ENCODE measurements at places on chromosomes 3 and 15. TPM values are rescaled to one million over a fixed set of nuclear protein-coding genes. Genes with fewer than 3 reads are reported as not detected.
A peak's percentile ranks its signal among the peaks of the same experiment; 100 is the strongest.

DNA sequence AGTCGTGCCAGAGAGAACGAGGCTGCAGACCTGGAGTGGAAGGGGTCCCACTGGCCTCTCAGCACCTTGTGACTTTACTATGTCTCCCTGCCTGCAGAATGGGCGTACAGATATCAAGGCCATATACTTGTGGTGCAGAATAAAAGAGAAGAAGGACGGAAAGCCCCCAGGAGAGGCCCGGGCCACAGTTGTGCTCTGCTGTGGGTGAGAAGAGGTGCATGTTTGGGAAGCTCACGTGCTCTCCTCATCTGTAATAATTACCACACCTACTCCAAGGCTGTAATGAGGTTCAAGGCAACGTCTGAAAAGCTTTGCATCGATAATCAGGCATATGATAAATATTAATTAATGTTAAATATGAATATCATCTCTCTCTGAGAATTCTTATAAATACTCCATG lies 58.0 kb downstream of the MGLL start:
- no peak overlapping the region for H3K4me3 ChIP-seq
- no peaks in the 10 kb centered on the region for H3K36me3 ChIP-seq
- ATAC-seq, result no peak
- H3K27me3 ChIP-seq, result no peaks in the 10 kb centered on the region
- H3K27ac ChIP-seq, result no peak overlapping the region
- peaks cover 61% of the 10 kb centered on the region for H3K4me1 ChIP-seq

GRCh38 chr15:67433495-67434099 lies 87.3 kb upstream of the C15orf61 start:
- H3K27me3 ChIP-seq, result no peaks in the 10 kb centered on the region
- no peaks in the 10 kb centered on the region for H3K4me1 ChIP-seq
- peaks cover 6% of the 10 kb centered on the region for H3K36me3 ChIP-seq
- ATAC-seq, result peak; percentile 62

DNA sequence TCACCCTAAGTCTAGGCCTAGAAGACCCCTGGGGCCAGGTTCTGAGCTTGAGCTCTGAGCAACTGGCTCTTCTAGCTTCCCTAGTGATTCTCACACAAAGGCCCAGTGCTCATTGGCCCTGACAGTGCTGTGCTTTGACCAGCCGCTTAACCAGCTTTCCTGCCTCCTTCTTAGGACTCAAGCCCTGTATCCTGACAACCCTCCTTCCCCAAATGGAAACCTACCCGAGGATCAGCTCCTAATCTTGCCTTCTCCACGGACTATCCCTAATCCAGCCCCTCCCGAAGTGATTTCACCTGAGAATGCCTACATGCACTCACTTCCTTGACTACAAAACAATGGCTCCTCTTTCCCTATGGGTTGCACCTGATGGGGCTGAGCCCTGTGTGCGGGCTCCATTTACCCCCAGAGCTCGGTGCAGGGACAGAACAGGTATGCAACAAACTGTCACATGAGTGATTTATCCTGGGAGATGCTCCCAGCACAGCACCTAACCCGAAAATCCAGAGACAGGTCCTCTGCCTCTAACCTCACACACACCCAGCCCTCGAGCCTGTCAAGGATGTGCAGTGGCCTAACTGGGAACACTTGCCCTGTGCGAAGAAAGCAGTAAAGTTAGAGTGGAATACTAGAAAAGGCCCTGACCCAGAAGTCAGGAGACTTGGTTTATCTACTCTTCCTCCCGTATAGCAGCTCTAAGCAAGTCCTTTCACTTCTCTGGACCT lies 2.3 kb downstream of the MEGF11 start:
- H3K27me3 ChIP-seq, result peaks cover 76% of the 10 kb centered on the region
- H3K36me3 ChIP-seq, result no peaks in the 10 kb centered on the region
- no peaks in the 10 kb centered on the region for H3K4me1 ChIP-seq
- ATAC-seq, result no peak
- no peak overlapping the region for H3K4me3 ChIP-seq
- H3K27ac ChIP-seq, result no peak overlapping the region

DNA sequence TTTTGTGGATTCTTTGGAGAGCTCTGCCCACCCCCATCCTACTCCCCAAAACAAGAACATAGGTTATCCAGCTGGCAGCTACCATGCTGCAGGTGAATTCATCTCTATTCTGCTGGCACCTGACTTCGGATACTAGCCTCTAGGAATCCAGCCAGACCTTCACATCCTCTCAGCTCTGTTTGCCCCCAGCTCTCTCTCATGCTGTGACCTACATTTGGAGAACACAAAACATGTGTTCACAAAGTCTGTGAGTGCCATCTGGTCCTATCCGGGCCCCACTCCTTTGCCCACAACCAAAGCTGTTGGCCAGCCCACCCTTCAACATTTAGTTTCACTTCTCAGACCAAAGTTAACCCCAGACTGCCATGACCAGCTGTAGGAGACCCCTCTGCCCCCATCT lies 89.4 kb upstream of the C3orf80 start:
- no peak for ATAC-seq
- no peaks in the 10 kb centered on the region for H3K4me1 ChIP-seq
- no peak overlapping the region for H3K4me3 ChIP-seq
- no peak overlapping the region for H3K27ac ChIP-seq

GRCh38 chr3:54792584-54792983 lies 135.3 kb downstream of the LRTM1 start:
- no peaks in the 10 kb centered on the region for H3K36me3 ChIP-seq
- H3K4me1 ChIP-seq, result peaks cover 25% of the 10 kb centered on the region
- no peak overlapping the region for H3K27ac ChIP-seq
- no peak overlapping the region for H3K4me3 ChIP-seq

GRCh38 chr3:42661593-42662022 lies 8.1 kb downstream of the ZBTB47 start:
- H3K4me1 ChIP-seq, result peaks cover 9% of the 10 kb centered on the region
- no peak overlapping the region for H3K4me3 ChIP-seq
- ATAC-seq, result no peak
- peaks cover 40% of the 10 kb centered on the region for H3K36me3 ChIP-seq
- no peak overlapping the region for H3K27ac ChIP-seq
- no peaks in the 10 kb centered on the region for H3K27me3 ChIP-seq

DNA sequence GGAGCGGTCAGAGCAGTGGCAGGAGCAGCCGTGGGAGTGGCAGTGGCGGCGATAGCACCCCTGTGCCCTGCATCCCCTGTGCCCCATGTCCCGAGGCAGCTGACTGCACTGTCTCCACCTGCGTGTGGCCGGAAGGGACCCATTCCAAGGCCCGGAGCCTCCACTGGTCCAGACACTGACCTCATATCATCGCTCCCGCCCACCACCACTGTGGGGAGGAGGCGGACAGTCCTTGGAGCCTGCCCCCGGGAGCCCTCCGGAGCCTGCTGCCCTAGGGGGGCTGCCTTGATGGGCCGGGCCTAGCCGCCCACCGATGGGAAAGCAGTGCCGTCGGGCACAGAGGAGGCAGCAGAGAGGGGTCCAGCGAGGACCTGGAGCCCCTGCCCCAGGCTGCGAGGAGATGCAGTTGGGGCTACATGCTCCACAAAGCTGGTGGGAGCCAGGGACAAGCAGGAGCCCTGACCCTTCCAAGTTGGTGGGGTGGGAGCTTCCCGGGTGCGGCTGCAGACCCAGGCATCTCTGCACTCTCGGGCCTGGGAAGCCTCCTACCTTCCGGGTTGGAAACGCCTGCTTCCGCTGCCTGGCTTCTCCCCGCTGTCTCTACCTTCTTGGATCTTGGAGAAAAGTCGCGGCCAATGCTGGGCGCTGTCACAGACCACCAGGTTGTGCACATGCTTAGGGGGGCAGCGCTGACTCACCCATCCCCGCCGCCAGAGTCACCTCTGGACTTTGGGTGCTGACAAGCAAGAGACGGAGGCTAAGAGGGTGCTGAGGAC lies 283.2 kb upstream of the ROBO1 start:
- no peak overlapping the region for H3K4me3 ChIP-seq
- no peaks in the 10 kb centered on the region for H3K4me1 ChIP-seq
- H3K36me3 ChIP-seq, result no peaks in the 10 kb centered on the region
- peak; percentile 36 for ATAC-seq
- H3K27ac ChIP-seq, result no peak overlapping the region
- H3K27me3 ChIP-seq, result no peaks in the 10 kb centered on the region

GPR27 gene
- 2.8 TPM for total RNA-seq

TRPC1 gene
- 46.7 TPM for total RNA-seq

All from gastroesophageal sphincter (tissue), 4 donors.